ENCODE measurements at places on chromosomes 11 and 22.

DNA sequence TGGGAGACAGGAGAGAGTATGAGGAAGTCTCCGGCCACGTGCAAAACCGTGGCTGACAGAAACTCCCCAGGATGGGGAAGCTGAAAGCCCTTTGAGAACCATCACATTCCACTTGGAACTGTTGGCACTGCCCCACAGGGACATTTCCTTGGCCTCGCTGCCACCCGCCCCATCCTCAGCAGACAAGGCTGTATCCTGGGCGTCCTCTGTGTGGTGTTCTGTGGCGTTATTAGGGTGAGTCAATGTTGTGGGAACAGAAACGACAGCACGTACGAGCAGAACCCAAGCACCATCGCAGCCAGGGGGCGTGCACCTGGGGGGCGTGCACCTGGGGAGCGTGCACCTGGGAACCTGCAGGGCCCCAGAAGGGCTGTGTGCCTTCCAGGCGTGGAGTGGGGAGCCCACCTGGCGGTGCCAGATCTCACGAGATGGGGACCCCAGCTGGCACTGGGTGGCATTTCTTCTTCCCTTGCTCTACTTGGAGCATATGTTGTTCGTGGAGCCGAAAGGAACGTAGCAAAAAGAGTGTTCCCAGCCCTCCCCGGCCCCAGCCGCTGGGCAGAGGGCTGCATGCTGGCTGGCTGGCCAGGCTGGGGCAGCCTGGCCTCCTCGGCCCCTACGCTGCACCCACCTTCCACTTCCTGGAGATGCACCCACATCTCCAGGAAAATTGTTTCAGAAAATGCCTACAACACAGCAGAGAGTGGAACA is 35.4 kb downstream of the NFAM1 start:
- no peak for DNase-seq

- no peak for DNase-seq
Observed at GRCh38 chr11:87263979-87264378, 226.2 kb downstream of the TMEM135 start.

- no peak for DNase-seq
Observed at GRCh38 chr11:76266286-76267100, 60.2 kb upstream of the WNT11 start.

- DNase-seq, result no peak
Observed at GRCh38 chr11:1522081-1522424, 35.5 kb upstream of the MOB2 start.

DNA sequence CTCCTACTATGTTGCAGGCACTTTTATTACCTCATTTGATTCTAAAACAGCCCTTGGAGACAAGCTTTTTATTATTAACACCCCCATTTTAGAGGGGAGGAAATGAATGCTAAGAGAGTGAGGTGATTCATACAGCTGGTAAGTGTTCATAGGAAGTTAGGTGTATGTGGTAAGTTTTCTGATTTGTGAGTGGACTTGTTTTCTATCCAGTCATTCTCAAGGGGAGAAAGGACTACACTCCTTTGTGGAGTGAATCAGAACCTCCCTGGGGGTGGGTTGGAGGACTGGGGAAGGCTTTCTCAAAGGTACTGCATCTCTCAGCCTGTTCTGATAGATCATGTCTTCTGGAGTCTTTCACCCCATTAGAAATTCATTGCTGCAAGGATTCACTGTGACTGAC is 23.5 kb downstream of the PKNOX2 start:
- DNase-seq, result no peak

GRCh38 chr22:17152340-17152739 is 6.7 kb downstream of the HDHD5 start:
- no peak for DNase-seq

GRCh38 chr11:5591613-5592012 is 4.8 kb upstream of the TRIM6 start:
- DNase-seq, result no peak

GRCh38 chr11:13776134-13776815 is 107.8 kb downstream of the FAR1 start:
- DNase-seq, result peak; percentile 40

GRCh38 chr11:124716591-124716990 is 23.2 kb upstream of the NRGN start:
- no peak for DNase-seq

DNA sequence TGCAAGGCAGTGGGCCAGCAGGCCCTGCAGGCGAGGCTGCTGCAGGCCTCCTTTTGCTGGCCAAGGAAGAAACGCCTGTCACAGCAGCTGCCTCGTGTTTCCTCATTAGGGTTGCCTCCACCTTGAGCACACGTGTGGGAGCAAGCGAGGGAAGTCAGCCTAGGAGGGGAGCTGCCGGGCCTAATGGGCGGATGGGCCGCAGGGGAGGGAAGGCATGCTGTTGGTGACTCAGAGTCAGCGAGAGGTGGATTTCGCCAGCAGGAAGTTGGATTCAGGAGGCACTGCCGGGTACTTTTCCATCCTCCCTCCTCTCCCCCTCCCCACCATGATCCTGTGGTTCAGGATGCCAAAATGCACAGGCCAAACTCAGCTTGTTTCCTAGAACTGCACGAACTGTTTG is 498.7 kb downstream of the METTL15 start:
- no peak for DNase-seq

GRCh38 chr11:24046731-24047130 is 450.1 kb upstream of the LUZP2 start:
- no peak for DNase-seq

GRCh38 chr11:131640320-131640719 is 269.9 kb downstream of the NTM start:
- DNase-seq, result no peak
